ENCODE measurements at places on chromosomes 6 and 20.

- DNase-seq, result no peak
Measured at GRCh38 chr6:23696992-23697391, 429.0 kb upstream of the NRSN1 start.

- no peak for DNase-seq
Measured at GRCh38 chr6:115514656-115515055, 546.0 kb downstream of the FRK start.

DNA sequence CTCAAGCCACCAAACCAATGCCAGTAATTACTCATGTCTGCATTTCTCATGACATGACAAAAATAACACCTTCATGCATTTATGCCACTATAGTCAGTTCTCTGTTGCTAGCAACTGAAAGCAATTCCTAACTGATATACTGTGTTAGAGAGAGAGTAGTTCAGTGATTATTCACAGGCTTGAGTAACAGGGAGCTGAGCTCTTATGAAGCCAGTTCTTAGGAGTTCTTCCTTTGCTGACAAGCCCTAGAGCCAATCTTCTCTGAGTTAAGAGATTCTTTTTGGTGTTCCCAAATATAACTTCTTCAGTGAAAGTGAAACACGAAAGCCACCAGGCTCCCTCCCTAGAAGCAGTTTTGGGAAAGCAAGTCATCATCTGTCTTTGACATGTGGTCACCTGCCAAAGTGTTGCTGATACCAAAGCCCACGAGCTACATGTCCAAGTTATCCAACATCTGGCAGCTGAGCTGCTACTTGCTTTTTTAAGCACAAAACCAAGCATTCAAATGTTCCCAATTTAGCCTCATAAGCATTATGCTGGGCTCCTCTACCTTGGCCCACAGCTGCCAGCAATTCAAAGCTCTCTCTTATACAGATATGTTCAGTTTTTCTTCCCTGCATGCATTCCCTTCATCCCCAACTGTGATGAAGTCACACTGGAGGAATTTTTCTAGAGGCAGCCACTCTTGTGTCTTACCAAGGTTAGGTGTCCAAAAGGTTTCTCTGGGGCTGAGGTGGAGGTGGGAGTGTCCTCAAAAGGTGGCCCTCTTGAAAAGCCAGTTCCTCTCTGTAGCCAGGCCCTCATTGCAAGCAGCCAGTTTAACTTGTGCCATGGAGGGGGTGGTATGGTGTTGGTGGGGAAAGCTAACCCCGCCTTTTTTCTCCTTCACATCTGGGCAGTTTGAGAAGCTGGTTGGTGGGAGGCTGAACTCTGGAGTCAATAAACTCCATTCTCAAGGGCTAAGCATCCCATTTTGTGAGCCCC lies 92.7 kb upstream of the ARMC2 start:
- no peak for DNase-seq

GRCh38 chr20:58382096-58382495 lies 6.9 kb upstream of the VAPB start:
- no peak for DNase-seq

DNA sequence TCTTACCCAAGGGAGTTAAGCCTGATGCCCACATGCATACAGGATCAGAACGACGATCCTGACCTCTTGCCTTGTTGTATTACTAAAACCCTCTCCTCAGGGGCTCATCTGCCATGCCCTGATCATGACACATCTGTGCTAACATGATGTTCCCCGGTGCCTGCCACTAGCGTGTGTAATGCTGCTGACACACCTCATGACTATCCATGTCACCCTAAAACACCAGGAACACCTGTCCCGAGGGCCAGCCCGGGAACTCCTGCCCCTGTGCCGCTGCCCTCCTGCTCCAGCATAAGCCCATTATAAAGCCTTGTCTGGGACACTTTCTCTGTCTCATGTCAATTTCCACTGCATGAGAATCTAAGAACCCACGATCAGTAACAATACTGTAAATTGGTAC lies 7.6 kb downstream of the SERPINB6 start:
- no peak for DNase-seq

GRCh38 chr6:158808941-158809678 lies 10.1 kb downstream of the EZR start:
- DNase-seq, result peak; percentile 50

- no peak for DNase-seq
Measured at GRCh38 chr6:158630938-158631616, 13.5 kb downstream of the DYNLT1 start.

- no peak for DNase-seq
Measured at GRCh38 chr20:17835934-17836300, 132.7 kb downstream of the SNX5 start.

DNA sequence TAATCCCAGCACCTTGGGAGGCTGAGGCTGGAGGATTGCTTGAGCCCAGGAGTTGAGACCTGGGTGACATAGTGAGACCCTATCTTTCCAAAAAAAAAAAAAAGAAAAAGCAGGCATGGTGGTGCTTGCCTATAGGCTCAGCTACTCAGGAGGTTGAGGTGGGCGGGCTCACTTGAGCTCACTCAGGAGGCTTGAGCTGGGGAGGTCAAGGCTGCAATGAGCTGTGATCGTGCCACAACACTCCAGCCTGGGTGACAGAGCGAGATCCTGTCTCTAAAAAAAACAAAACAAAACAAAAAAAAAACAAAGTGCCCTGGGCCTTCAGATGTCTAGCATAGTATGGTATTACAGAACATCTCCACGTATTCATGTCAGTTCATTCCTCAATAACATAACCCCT lies 42.9 kb downstream of the ZFAND3 start:
- DNase-seq, result no peak

All from CD4-positive, alpha-beta T cell treated with Interleukin-15 for 4 hours (primary cell).